Activated CD4-positive, alpha-beta T cell treated with anti-CD3 and anti-CD28 coated beads for 1 hour (primary cell): ENCODE measurements at places on chromosomes 6 and 20.

DNA sequence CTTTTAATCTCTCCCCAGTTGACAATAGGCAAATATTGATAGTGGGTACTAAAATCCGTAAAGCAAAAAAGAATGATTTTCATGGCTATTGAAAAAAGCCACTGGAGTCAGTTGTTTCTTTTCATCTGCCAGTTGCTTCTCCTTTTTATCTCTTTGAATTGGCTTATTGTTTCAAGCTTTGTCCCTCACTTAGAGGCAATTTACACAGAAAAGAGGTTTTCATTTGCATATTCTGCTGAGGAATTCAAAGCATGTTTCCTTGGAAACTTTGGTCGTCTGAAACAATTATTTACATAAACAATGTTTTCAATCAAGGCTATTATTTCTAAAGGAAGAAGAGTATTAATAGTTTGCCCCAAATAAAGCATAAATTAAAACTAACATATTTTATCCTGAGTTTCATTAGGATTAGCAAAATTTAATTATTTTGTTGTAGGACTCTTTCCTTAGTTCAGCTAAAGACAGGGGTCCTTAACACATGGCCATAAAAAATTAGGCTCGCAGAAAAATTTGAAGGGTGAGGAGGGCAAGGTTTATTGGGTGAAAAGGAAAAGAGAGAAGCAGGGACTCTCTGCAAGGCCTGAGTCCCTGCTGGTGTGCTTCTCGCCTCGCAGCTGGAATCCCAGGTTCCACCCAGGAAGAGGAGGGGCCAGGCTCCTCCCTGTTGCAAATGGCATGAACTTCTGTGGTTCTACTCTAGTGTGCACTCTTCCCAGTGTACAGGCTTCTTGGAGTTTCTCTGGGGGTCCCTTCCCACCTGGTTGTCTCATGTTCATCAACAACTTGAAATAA lies 138.8 kb upstream of the LAMA2 start:
- DNase-seq: no peak

GRCh38 chr6:36219081-36219480 lies 22.5 kb downstream of the BRPF3 start:
- no peak for DNase-seq

GRCh38 chr6:112034616-112034995 lies 19.3 kb upstream of the CCN6 start:
- no peak for DNase-seq

GRCh38 chr20:36435592-36436541 lies 105.5 kb upstream of the MYL9 start:
- peak; percentile 79 for DNase-seq

DNA sequence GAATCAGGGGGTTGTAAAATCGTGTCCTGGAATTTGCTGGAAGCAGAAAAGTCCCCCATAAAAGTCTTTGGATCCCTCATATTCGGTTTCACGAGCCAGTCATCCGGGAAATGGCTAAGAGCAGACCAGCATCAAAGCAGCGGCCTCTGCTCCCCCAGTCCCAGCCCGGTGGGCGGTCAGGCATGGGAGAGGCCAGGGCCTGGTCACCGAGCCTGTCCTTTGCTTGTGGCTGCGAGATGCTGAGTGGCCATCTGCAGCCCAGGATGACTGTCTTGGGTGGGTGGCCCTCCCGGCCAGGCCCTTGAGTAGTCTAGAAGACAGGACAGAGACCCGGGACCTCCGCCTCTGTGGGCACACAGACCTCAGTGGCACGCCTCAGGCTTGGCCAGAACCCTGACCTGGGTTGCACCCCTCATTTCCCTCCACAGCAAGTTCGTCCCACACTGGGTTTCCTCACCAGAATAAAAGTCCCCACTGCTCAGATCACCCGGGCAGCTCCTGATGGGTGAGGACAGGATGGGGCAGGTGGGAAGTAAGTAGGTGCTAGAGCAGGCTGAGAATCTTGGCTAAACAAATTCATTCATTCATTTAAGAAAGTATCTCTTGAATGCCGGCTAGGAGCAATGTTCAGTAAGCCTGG lies 172.1 kb downstream of the BMP7 start:
- DNase-seq: no peak

- DNase-seq: no peak
Observed at GRCh38 chr6:135002974-135003703, 51.5 kb downstream of the HBS1L start.

DNA sequence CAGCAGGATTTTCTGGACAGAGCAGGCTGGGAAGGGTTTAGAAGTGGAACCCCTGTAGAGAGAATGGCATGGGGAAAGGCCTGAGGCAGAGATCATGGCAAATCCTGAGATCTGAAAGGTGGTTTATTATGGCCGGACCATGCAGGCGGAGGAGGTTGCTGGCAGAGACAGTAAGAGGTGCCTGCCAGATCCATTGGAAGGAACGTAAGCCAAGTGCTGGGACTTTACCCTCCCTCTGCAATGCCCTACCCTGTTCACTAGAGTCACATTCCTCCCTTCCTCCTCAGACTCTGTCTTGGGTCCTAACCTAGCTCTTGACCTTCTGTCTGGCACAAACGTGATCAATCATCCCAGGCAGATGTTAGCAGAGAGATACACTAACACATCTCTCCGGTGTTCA lies 66.4 kb upstream of the SLC22A23 start:
- DNase-seq: no peak

GRCh38 chr6:95784869-95785268 lies 207.5 kb downstream of the MANEA start:
- no peak for DNase-seq

GRCh38 chr6:124682751-124683150 lies 279.5 kb upstream of the RNF217 start:
- DNase-seq: no peak

DNA sequence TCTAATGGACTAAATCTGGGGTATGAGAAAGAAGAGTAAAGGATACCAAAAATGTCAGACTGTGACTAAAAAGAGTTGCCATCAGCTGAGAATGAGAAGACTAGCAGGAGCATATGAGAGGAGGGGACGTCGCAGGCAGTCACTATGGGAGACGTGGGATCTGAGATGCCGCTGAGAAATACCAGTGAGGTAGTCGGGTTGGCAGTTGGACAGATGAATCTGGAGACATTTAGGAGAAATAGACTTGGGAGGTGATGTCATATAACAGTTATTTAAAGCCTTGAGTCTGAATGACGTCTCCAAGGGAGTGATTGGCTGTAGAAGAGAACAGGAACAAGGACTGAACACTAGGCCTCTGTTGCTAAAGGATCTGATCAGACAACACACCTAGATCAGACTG lies 51.5 kb upstream of the TRIM26 start:
- no peak for DNase-seq

GRCh38 chr6:149168968-149169367 lies 148.5 kb upstream of the TAB2 start:
- no peak for DNase-seq

GRCh38 chr6:138468320-138469015 lies 30.8 kb downstream of the NHSL1 start:
- DNase-seq: no peak

DNA sequence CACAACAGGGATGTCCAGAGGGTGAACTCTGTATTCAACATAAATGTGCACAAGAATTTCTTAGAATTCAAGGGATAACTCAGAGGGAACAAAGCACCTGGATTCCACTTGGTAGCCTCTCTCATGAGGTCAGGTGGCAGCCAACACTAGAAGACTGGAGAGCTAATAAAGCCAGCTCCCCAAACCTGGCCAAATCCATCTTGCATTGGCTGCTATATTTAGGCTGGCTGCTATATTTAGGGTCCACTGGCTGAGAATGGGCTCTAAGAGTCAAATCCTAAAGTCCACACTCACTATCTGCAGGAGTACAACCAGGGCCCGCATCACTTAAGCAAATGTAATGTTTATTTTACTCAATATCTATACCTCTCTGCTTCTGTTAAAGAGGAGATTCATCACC lies 20.0 kb downstream of the TBC1D7 start:
- DNase-seq: no peak
